KG1 (cell line): ENCODE measurements at places on chromosomes 4 and X.

DNA sequence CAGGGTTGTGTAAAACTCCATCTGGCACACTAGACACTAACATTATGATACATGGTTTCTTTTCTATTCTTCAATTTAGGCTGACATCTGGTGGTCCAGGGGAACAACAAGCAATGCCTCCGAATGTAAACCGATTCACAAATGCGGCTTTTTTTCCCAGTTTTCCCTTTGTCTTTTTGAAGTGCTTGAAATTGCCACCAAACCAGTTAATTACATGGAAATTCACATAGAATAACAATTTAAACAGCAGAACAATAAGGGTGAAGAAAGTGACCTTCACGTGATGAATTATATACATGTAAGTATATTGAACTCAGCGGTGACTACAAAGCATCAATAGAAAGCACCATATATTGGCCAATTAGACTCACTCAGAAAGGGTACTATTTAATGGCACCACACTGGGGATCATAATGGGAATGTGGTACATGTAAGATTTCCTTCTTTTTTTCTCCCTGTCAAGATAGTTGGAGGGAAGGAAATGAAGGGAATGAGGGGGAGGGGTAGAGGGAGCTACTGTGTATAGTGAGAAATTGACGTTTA, 103.9 kb downstream of the MMRN1 start:
- DNase-seq, result no peak

DNA sequence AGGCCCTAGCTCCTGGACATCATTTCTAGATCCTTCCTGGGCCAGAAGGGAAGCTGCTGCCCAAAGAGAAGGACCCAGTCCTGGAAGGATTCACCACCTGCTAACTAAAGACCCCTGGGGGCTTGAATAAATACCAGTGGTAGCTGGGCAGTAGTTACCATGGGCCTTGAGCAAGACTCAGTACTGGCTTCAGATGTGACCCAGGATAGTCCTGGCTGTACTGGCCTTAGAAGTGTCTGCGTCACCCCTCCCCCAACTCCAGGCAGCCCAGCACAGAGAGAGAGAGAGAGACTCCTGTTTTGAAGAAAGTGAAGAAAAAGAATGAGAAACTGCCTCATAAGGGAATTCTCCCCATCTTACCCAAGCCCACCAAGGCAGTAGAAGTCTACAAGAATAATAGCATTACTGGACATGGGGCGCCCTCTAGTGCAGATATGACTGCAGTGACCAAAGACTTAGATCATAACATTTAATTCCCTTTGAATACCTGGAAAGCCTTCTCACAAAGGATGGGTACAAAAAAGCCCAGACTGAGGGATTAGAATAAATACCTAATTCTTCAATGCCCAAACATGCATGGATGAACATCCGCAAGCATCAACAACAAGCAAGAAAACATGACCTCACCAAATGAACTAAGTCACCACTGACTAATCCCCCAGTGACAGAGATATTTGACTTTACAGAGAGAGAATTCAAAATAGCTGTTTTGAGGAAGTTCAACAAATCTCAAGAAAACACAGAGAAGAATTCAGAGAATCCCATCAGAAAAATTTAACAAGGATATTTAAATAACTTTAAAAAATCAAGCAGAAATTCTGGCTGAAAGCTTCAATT, 171.8 kb downstream of the HNRNPD start:
- peak; percentile 51 for DNase-seq

DNA sequence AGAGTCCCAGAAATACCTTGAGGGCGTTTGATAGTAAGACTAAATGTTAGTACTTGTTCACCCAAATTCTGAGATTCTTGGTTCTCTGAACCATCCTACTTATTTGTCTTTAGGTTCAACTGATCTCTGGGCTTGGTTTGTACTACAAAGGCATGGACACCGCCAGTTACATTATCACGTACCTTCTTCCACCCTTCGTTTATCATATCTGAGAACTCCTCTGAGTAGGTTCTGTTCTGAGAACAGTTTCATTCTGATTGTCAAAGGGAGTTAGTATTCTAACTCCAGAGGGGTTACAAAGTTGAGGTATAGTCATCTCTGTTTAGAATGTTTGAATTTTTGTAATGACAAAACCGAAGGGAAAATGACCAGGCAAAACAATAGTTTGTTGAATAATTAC, 19.3 kb downstream of the ZFX start:
- no peak for DNase-seq

DNA sequence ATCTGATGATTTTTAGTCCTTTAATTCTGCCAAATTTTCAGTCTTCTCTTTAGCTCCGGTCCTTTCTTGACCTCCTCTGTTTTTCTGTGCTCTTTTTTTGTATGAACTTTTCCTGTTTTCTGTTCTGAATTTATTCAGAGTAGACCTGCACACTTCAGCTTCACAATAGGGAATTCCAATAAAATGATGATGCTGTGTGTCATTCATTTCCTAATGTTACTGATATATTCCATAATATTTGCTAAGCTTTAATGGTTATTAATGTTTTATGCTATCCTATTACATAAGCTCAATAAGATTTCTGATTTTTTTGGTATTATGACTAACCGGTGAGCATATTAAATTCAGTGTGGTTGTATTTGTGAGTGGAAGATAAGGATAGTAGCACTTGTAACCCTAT, 13.9 kb upstream of the MAD2L1 start:
- no peak for DNase-seq

- DNase-seq, result no peak
Measured at GRCh38 chr4:4245172-4245571, 2.9 kb downstream of the TMEM128 start.

- no peak for DNase-seq
Measured at GRCh38 chr4:147586032-147586431, 31.2 kb upstream of the TMEM184C start.

- DNase-seq, result no peak
Measured at GRCh38 chr4:168527560-168527959, 30.7 kb downstream of the PALLD start.

- no peak for DNase-seq
Measured at GRCh38 chrX:132594999-132595398, 106.2 kb upstream of the MBNL3 start.
